ENCODE measurements at places on chromosomes 1 and 21.

DNA sequence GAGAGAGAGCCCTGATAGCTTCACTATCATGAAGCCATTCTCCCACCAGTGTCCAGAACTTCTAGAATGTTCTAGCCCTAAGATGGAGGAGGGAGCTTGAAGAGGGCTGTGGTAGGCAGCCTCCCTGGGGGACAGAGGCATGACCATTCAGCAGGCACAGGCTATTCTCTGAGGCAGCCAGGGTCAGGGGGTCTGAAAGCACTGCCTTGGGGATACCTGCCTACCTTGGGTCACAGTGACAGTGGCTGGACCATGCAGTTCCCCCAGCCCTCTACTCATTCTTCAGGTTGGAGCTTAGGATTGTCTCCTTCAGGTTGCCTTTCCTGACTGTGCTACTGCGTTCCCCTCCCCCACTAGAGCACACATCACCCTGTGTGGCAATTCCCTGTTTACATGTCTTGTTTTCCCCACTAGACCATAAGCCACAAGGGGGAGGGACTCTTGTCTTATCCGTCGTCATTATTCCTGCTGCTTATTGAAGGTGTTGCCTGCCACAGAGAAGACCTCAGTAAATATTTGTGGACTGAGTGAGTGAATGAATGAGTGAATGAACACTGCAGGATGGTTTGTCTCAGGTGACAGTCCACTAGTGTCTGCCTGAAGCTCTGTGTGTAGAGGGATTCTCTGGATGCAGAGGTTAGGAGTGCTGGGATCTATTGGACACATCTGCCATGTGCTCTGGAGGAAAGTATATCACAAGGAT is 5.2 kb downstream of the ZDHHC18 start:
- DNase-seq: no peak

GRCh38 chr1:40819101-40819500 is 35.5 kb downstream of the KCNQ4 start:
- DNase-seq: no peak

DNA sequence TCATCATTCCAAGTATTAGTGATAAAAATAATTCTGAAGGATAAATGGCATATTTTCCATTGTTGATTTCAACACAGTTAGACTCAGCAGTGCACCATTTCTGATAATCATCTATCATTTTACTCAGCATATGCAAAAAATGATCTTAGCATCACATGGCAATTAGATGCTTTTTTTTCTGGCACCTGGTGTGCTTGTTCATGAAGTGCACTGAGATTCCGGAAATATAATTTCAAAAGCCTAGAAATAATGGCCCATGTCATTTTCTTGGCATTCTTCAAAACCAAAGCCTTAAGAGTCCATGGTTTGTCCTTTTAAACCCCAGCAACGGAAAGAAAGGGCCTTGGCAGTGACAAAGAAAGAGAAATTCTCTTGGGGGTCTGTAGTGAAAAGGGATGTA is 278.8 kb downstream of the KIF26B start:
- DNase-seq: no peak

DNA sequence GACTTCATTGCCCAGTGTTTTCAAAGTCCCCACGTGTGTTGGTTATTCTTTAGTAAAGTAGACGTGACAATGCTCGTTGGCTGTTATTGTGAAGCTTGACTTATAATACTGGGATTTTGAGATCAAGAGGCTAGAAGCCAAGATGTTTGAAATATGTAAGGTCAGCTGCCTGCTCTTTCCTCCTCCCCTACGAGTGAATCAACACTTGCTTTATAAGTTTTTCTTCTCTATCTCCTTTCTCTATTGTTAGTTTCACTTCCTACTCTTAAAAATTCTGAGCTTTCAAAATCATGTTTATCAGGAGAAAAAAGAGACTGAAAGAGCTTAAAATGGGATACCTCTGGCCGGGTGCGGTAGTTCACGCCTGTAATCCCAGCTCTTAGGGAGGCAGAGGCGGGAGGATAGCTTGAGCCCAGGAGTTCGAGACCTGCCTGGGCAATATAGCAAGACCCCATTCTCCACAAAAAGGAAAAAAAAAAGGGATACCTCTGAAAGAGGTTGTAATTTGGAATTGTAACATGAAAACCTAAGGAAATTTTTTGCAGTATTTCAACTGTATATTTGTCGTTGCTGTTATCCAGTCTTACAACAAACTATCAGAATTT is 72.0 kb downstream of the EPB41 start:
- DNase-seq: no peak

GRCh38 chr1:109482791-109483671 is 674 bp upstream of the ATXN7L2 start:
- DNase-seq: no peak

- DNase-seq: no peak
Measured at GRCh38 chr1:4089421-4090175, 189.5 kb upstream of the C1orf174 start.

- peak; percentile 65 for DNase-seq
Measured at GRCh38 chr1:188433425-188433824, 1604.7 kb downstream of the PLA2G4A start.

DNA sequence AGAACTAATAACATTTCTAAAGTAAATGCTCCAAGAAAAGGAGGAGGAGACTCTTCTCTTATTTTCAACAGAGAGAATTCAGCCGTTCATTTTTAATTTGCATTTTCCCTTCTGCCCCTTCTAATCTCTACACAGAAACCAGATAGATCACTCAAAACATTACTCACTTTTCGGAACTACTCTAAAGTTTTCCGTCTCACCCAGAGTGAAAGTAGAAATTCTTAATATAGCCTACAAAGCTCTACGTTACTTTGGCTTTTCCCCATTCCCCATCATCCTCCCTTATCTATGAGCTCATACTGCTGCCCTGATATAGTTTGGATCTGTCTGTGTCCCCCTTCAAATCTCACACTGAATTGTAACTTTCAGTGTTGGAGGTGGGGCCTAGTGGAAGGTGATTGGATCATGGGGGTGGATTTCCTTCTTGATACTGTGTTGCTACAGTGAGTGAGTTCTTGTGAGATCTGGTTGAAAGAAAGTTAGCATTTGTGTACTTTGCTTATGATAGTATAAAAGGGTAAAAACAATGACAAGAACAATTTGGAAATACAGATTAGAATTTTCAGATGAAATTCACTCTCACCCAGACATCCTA is 188.2 kb downstream of the AMY1C start:
- DNase-seq: no peak

DNA sequence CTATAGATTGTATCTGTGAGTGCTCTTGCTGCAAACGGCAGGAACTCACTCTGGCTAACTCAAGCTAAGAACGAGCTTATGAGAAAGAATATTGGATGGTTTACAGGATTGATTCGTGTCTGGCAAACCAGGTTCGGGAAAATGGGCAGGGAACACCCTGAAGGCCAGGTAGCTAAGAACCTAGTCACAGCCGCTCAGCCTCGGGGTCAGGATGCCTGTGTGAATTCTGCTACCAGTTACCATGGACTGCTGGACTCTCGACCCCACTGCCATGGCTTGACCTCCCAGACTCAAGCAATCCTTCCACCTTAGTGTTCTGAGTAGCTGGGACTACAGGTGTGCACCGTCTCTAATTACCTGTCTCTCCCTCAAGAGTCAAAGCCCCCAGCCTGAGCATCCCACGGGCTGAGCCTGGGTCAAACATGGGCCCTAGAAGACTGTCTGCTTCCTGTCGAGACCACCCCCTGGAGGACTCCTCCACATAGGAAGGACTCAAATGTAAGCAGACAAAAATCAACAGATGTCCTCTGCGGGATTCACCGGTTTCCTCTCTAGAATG is 45.8 kb downstream of the NENF start:
- no peak for DNase-seq

- DNase-seq: no peak
Measured at GRCh38 chr1:101388904-101389546, 152.2 kb downstream of the S1PR1 start.

- DNase-seq: no peak
Measured at GRCh38 chr1:19433719-19433998, 51.7 kb downstream of the CAPZB start.

DNA sequence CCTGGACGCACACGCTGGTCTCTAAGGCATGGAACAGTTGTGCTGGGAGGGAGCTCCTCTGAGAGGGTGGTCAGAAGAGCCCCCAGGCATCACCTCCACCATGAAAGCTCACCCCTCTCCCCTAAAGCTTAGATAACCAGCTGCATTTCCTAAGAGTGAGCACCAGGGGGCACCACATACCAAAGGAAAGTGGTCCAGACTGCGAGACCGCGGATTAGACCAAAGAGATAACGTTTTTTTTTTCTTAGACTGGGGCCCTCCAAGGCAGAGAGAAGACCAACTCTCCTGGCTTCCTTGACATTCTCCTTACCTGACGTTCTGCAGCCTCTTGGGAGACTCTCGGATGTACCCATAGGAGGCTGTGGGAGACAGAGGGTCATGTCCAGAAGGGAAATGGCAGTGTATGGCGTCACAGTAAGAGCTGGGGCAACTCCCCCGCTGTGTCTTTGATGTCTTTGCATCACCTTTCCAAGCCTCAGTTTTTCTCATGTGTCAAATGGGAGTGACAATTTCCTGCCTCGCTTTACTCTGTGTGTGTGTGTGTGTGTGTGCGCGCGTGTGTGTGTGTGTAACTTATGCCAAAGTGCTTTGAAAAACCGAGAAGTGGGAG is 12.3 kb upstream of the IFNLR1 start:
- DNase-seq: peak; percentile 61

DNA sequence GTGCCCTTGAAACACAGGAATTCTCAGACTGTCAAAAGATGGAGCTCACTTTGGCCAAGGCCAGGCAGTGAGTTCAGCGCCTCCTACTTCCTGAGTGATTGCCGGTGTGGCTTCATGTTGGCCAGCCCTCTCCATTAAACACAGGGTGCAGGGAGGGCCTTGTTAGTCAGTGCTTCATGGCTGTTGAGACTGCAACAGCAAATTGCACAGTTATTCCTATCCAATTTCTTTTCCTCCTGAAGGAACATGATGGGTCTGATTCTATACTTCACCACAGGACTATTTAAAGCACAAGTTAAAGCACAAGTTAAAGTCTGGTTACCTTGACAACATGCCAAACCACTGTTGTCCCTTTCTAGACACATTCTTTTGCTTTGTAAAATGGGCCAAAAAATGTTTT is 156.6 kb downstream of the SIPA1L2 start:
- DNase-seq: peak; percentile 84

GRCh38 chr1:156961709-156962108 is 41.3 kb downstream of the LRRC71 start:
- DNase-seq: peak; percentile 13

- no peak for DNase-seq
Measured at GRCh38 chr1:231563247-231563646, 34.8 kb downstream of the TSNAX start.

DNA sequence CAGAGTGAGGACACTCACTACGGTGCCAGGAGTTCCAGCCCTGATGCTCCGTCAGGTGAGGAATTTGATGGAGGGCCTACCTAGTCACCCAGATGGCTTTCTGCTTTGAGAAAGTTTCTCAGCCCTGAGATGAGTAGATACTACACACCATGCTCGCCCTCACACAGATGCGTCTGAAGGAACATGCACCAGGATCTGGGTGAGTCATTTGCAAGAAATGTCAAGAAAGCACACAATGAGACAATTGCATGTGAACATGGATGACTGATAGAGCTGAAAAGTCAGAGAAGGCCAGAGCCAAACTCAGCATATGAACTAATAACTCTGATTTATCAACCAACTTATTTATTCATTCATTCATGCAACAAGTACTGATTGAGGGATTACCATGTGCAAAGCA is 483.9 kb downstream of the OMA1 start:
- DNase-seq: no peak

DNA sequence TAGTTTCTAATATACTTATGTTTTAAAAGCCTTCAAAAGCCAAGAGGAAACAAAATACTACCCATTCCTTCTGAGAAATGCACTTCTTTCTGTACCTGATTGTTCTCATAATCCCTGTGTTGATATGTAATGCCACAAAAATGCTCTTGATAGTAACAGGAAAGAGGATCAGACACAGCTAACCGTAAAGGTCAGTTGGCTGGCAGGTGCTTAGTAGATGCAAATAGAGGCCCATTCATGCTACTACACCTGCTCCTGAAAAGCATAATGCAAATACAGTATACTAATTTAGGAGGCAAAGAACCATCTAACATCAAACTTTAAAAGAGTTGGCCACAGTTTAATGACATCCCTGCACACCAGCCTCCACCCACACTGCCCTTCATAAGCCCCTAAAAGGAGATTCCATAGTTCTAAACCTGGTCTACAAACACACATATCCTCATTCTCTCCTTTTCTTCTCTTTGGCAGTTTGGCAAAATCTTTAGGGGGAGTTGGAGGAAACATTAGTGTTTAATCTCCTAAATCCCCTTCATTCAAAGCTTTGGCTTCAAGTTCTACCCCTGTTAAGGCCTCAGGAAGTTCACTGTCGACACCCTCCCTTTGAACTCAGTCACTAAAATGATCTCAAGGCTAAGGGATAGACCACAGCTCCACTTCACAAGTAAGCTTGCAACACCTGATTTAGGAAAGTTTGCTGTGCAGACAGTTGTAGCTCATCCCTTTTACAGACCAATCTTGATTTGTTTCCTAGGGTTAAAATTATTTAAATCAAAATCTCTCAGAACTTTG is 2.9 kb upstream of the CD46 start:
- no peak for DNase-seq

- no peak for DNase-seq
Measured at GRCh38 chr1:67769633-67770256, 63.5 kb downstream of the GNG12 start.

DNA sequence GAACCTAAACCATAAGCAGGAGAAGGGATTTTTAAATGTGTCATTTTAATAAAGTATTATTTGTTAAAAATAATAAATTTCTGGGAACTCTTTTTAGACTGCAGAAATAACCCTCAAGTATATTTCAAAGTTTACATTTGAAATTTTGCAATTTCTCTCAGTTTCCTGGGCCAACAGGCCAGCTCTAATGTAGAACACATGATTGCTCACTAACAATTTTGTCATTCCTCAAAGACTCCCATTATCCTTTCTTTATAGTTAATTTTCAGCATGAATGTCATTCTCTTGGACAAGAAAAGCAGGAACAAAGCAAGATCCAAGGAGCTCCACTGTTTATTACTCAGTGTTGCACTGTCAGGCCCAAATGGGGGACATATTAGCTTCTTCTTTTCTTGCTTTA is 119.4 kb upstream of the VANGL1 start:
- DNase-seq: no peak

GRCh38 chr1:181100015-181100905 is 11.8 kb downstream of the IER5 start:
- DNase-seq: no peak

DNA sequence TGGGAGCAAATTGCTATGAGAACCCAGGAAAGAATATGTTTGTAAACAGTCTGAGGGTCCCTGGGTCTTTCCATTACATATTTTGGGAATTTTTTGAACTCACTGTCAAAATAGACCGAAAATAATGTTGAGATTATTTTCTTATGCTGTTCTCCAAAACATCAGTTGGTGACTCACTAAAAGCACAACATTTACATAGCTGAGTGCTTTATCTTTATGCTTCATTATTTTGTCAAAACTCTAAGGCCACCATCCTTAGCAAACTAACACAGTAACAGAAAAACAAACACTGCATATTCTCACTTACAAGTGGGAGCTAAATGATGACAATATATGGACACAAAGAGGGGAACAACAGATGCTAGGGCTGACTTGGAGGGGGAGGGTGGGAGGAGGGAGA is 459.3 kb downstream of the ADGRL2 start:
- no peak for DNase-seq
